ENCODE measurements at places on chromosomes 16 and 17. TPM values are rescaled to one million over a fixed set of nuclear protein-coding genes. Genes with fewer than 3 reads are reported as not detected.
A peak's percentile ranks its signal among the peaks of the same experiment; 100 is the strongest.

CSH2 gene
- not detected for total RNA-seq

NAGS gene
- 3.0 TPM for total RNA-seq

DNA sequence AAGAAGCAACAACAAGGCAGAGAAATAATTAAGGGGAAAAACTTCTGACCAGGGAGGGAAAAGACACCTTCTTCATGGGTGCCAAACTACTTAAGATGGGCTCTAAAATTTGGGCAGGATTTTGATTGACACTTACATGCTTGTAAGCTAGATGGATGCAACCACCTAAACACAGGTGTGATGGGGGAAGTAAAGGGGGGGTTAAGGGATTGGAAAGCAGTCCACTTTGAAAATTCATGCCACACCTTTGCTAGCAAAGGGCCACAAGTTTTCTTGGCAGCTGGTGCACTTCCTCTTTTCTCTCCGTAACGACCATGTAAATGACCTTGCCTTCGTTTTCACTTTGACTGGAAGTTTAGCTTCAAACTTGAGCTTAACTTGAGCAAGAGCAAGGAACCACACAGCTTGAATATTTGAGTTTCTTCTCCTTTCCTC lies 14.3 kb upstream of the PRKAR1A start:
- no peak overlapping the region for H3K27ac ChIP-seq
- H3K36me3 ChIP-seq = no peaks in the 10 kb centered on the region
- H3K4me3 ChIP-seq = no peak overlapping the region
- H3K27me3 ChIP-seq = no peaks in the 10 kb centered on the region
- peaks cover 25% of the 10 kb centered on the region for H3K4me1 ChIP-seq
- DNase-seq = no peak

GRCh38 chr17:69018022-69018615 lies 42.6 kb downstream of the ABCA9 start:
- H3K4me1 ChIP-seq = peaks cover 36% of the 10 kb centered on the region
- DNase-seq = no peak
- no peak overlapping the region for H3K27ac ChIP-seq
- H3K27me3 ChIP-seq = no peaks in the 10 kb centered on the region
- no peaks in the 10 kb centered on the region for H3K36me3 ChIP-seq
- no peak overlapping the region for H3K4me3 ChIP-seq

DNA sequence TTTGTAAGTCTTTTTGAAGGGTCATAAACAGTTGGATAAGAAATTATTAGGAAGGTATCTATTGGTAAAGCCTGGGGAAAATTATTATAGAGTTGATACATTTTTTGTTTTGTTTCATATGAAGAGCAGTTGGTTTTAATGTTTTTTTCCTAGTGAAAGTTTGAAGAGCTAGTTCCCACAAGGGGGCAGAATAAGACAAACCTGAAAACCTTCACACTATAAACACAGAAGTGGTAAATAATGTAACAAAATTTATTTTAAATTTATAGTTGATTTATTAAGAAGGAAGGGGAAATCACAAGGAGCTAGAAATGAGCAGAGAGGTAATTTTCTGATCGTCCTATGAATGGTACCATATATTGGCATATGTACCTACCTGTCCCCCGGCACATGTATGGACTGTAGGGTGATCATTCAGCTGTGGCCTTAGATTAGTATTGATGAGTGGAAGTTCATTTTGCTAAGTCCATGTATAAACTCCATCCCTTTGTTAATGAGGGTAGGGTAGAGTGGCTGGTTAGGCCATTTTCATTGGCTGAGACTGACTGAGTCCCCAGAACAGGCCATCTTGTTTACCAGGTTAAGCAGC lies 116.3 kb downstream of the TANC2 start:
- no peaks in the 10 kb centered on the region for H3K4me1 ChIP-seq
- no peak overlapping the region for H3K4me3 ChIP-seq
- peak; percentile 10 for DNase-seq
- H3K27ac ChIP-seq = no peak overlapping the region
- no peaks in the 10 kb centered on the region for H3K27me3 ChIP-seq

LITAFD gene
- total RNA-seq = not detected

DNA sequence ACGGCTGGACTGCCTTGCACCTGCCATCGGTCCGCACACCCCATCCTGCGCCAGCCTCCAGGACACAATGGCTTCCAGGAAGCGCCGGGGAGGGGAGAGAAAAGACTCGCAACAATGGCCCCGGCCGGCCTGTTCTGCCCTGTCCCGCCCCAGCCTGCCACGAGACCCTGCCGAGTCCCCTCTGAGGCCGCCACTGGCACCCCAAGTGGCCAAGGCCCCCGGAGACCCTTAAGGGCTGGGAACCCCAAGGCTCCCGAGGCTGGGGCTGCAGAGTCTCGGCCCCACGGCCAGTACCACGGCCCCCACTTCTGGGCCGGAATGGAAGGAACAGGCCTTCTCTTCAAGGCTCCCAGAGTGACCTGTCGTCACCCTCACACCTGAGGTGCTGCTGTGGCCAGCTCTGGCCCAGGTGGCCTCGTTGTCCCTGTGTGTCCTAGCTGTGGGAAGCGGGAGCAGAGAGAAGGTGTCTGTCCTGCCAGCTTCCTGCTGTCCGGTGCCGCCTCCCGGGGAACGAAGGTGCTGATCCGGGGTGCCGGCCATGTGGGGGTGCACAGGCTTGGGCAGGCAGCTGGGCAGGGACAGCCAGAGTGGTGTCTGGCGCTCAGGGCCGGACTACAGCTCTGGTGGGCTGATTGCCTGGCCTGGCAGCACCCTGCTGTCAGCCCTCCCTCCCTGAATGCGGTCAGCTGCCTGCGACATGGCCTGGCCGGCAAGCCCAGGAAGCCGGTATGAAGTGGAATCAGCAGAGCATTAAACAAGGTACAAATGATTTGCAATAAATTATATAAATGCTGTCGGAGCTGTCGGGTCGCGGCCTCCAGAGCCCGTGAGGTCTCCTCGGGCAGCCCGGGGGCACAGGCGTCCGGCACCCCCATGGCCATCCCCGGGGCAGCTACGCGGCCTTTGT lies 8.2 kb upstream of the CACNA1H start:
- H3K27ac ChIP-seq = no peak overlapping the region
- H3K27me3 ChIP-seq = peaks cover 23% of the 10 kb centered on the region
- DNase-seq = no peak
- no peaks in the 10 kb centered on the region for H3K36me3 ChIP-seq

MSLN gene
- total RNA-seq = 0.72 TPM

CCL17 gene
- not detected for total RNA-seq

C17orf113 gene
- 1.1 TPM for total RNA-seq

GRCh38 chr17:5164436-5164835 lies 27.2 kb downstream of the ZNF594 start:
- H3K4me3 ChIP-seq = no peak overlapping the region
- no peaks in the 10 kb centered on the region for H3K27me3 ChIP-seq
- H3K36me3 ChIP-seq = no peaks in the 10 kb centered on the region

DNA sequence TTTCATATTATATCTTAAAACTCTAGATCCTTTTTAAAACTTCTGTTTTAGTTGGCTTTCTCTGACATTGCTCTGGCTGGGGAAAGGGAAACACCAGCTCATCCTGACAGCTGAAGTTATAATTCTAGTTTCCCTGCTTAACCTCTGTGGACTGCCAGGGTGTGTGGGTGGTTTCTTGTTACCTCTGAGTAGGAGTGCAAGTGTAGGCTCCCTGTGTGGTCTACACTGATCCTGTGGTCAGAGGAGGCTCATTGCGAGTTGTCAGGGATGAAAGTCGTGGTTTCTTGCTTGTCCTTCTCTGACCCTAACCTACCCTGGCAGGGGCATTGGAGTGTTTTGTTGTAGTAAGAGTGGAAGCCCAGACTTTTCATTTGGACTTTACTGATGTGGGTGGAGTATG lies 221.0 kb downstream of the UTP18 start:
- no peaks in the 10 kb centered on the region for H3K36me3 ChIP-seq
- H3K27ac ChIP-seq = no peak overlapping the region
- no peak for DNase-seq

CCL1 gene
- not detected for total RNA-seq

DNA sequence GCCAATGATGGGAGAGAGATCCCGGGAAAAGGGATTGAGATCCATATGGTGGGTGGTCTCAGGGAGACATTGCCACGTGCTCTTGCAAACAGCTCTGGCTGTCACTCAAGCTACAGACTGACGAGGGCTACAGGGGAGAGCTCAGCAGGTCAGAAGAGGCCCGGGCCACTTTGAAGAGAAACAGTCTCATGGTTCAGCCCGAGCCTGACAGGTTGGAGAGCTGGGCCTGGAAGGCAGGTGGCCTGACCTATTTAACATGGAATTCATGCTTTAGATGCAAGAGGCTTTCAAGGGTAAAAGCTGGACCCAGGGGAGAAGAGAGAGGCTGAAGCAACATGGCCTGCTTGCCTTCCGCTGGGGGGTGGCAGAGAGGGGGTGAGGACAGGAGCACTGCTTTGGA lies 81.0 kb upstream of the BRD7 start:
- no peak for DNase-seq
- no peaks in the 10 kb centered on the region for H3K27me3 ChIP-seq
- H3K4me3 ChIP-seq = no peak overlapping the region
- H3K36me3 ChIP-seq = no peaks in the 10 kb centered on the region

DNA sequence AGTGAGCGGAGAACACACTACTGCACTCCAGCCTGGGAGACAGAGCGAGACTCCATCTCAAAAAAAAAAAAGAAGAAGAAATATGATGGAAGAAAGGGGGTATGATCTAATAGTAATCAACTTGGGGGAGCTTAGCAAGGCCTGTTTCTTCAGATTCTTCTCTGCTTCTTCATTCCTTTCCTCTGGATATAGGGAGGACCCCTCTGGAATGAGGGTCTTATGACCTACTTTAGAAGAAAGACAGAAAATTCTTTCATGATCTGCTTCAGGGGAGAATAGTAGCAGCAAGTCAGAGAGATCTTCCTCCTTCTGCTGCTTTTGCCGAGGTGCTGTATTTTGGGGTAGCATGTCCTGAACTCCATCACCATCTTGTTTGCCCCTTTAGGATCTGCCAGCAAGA lies 44.9 kb upstream of the ETV4 start:
- peaks cover 37% of the 10 kb centered on the region for H3K4me1 ChIP-seq
- no peaks in the 10 kb centered on the region for H3K36me3 ChIP-seq
- no peaks in the 10 kb centered on the region for H3K27me3 ChIP-seq
- DNase-seq = no peak

MRM1 gene
- 11.3 TPM for total RNA-seq

GRCh38 chr17:6913608-6914443 lies 82.0 kb upstream of the ALOX12 start:
- H3K4me1 ChIP-seq = no peaks in the 10 kb centered on the region
- no peak overlapping the region for H3K4me3 ChIP-seq
- no peak overlapping the region for H3K27ac ChIP-seq
- DNase-seq = peak; percentile 18

DNA sequence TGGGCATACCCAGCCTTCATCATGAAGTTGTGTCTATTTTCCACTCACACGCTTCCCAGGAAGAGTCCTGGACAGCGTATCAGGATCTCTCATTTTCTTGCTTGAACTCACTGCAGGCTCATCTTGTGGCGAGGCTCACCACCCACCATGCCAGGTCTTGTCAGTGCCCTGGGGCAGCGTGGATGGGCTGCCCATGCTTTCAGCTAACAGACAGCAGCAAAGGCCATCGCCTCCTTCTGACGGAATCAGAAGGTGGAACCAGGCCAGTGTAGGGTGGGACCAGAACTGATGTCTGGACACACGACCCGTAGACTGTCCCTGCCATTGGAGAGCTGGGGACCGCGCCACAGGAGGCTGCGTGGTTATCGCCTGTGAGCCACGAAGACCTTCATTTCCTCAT lies 169.4 kb downstream of the FOXL1 start:
- no peak for DNase-seq
- no peak overlapping the region for H3K27ac ChIP-seq
- no peak overlapping the region for H3K4me3 ChIP-seq
- no peaks in the 10 kb centered on the region for H3K36me3 ChIP-seq

RNF43 gene
- total RNA-seq = 51.4 TPM

DNA sequence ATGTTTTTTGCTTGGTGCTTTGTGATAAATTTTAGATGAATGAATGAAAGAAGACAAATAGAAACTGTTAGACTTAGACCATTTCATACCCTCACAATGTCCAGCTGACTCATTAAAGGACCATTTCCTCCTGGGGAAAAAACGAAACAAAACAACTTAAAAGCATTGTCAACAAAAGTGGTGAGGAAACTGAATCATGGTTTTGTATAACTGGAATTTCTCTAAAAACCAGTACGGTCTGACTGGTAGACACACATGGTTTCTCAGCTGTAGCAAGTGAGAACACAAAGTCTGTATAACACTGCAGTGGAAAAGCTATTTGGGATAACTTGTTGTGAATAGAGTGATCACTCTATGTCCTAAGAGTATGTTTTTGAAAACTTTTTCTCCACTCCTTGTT lies 5.3 kb upstream of the DDX52 start:
- H3K4me3 ChIP-seq = no peak overlapping the region
- no peak overlapping the region for H3K27ac ChIP-seq
- no peaks in the 10 kb centered on the region for H3K36me3 ChIP-seq
- DNase-seq = no peak
- H3K4me1 ChIP-seq = peaks cover 47% of the 10 kb centered on the region

KCTD2 gene
- total RNA-seq = 27.5 TPM

DNA sequence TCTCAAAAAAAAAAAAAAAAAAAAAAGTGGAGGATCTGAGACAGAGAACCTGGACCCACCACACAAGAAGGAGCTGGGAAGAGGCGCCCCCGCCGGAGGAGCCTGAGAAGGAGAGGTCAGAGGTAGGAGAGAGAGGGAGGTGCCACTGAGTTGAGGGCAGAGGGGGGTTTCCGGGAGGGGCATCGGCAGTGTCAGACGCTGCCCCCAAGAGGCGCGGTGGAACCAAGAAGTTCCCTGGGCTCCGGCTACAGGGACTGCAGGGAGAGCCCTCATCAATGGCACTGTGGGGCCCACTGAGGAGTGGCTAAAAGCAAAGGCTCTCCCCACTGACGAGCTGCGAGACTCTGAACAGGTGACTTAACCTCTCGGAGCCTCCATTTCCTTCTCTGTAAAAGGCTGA lies 4.2 kb downstream of the CCDC42 start:
- no peak overlapping the region for H3K27ac ChIP-seq
- peaks cover 14% of the 10 kb centered on the region for H3K27me3 ChIP-seq
- H3K4me1 ChIP-seq = no peaks in the 10 kb centered on the region
- H3K4me3 ChIP-seq = no peak overlapping the region

P2RX5 gene
- total RNA-seq = 0.95 TPM

GRCh38 chr17:2174468-2175293 lies 119.8 kb downstream of the HIC1 start:
- DNase-seq = peak; percentile 94
- H3K4me3 ChIP-seq = no peak overlapping the region
- H3K27me3 ChIP-seq = no peaks in the 10 kb centered on the region
- peak overlapping the region; percentile 62 for H3K27ac ChIP-seq
- peaks cover 18% of the 10 kb centered on the region for H3K36me3 ChIP-seq

PRR29 gene
- total RNA-seq = 0.11 TPM

- peaks cover 18% of the 10 kb centered on the region for H3K4me1 ChIP-seq
- H3K27ac ChIP-seq = no peak overlapping the region
- peaks cover 3% of the 10 kb centered on the region for H3K27me3 ChIP-seq
- no peaks in the 10 kb centered on the region for H3K36me3 ChIP-seq
- DNase-seq = no peak
Observed at GRCh38 chr16:73205153-73205886, 157.4 kb upstream of the ZFHX3 start.

- DNase-seq = no peak
- no peak overlapping the region for H3K4me3 ChIP-seq
- peaks cover 62% of the 10 kb centered on the region for H3K27me3 ChIP-seq
- no peaks in the 10 kb centered on the region for H3K36me3 ChIP-seq
- H3K27ac ChIP-seq = no peak overlapping the region
Observed at GRCh38 chr17:50184064-50184463, 17.4 kb downstream of the COL1A1 start.

Measured in HepG2 (cell line).